ENCODE measurements at places on chromosomes 1 and 21.

GRCh38 chr1:14362331-14362730, 236.2 kb upstream of the KAZN start:
- DNase-seq: no peak

DNA sequence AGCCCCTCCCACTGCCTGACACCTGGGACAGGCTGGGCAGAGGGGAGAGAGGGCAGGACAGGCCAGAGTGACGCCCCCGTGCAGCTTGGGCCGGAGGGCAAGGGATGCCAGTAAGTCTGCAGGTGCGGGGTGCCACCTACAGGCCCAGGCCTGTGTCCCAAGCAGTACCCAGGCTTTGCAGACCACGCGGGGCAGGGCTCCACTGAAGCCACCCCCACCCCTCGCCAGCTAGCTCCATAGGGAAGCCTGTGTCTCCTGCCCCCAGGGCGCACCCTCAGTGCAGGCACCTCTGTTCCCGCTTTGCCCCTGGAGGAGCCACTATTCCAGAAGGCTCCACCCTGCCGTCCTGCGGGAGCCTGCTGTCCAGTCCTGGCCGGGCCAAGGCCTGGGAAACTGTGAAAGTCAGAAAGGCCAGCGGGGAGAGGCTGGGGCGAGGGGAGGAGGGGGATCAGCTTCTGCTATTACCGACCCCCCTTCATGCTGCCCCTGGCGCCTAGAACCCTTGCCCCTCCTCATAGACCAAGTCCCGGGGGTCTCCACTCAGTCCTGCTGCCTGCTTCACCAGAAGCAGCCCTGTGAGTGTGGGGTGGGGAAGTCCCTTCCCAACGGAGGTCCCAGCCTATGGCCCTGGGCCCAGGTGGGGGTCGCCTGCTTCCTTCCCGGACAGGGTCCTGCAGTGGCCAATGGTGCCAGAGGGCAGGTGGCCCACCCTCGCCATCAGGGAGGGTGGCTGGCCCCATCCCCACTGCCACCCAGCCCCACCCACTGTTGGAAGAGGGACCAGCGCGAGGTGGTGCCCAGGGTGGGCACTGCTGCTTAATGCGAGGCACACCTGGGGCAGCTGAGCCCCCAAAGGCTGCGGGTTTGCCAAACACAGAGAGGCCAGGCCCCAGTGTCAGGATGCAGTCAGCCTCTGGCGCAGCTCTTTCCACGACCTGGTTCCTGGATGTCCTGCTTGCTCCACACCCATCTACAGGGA, 54.4 kb downstream of the KCNAB2 start:
- no peak for DNase-seq

DNA sequence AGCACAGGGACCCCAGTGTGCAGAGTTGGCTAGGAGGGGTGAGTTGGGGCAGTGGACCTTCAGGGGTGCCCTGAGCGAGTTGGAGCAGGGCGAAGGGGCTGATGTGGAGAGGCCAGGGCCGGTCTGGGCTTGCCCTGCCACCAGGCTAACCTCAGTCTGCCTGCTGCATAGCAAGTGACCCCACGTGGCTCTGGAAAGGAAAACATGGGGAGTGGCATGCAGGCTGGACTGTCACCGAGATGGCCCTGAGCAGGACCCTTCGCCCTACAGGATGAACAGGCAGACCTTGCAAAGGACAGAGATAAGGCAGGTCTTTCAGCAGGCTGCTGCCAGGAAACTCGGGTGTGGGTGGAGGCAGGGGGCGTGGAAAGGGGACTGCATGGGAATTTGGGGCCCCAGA, 51.5 kb downstream of the FOXO6 start:
- DNase-seq: no peak

DNA sequence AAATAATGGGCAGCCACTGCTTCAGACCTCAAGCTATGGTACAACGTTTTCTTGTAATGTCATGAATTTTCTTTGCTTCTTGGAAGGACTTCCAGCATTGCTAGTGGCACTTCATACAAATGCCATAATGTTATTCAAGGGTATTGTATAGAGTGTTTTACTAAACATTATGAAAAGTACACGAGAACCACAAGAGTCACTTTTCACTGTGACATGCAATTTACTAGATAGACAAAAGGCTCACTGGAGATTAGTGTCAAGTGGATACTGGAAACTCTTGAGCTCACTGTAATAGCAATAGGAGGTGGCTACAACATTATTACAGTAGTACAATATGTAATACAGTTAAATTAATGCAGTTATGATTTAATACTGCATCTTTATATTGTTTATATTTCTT, 5.3 kb upstream of the OLFM3 start:
- DNase-seq: no peak

DNA sequence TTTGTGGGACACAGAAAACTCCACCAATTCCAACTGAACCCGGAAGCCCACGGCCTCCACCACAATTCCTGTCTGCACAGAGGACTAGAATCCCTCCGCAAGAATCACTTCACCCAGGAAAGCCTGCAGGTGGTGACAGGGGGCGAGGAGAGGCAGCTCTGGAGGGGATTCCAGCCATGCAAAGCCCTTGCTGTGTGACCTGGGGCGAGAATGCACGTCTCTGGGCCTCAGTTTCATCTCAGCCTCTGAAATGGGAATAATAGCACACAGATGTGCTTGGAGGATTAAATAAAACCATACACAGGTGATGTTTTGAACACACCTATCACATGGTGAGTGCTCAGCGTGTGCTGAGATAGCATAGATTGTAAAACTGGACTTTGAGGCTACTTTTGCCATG, 14.1 kb downstream of the FBXO2 start:
- no peak for DNase-seq

- peak; percentile 59 for DNase-seq
Observed at GRCh38 chr1:28341591-28341990, 12.8 kb downstream of the MED18 start.

- DNase-seq: no peak
Observed at GRCh38 chr1:68970571-68970970, 473.7 kb upstream of the DEPDC1 start.

- peak; percentile 88 for DNase-seq
Observed at GRCh38 chr1:37478451-37478881, 4.1 kb downstream of the ZC3H12A start.

- DNase-seq: peak; percentile 91
Observed at GRCh38 chr1:247007511-247008405, at the start of gene ZNF695. Gene ZNF695 (minus strand): TSS chr1:247008057. CDS start chr1:247007908, 149 bp downstream.

DNA sequence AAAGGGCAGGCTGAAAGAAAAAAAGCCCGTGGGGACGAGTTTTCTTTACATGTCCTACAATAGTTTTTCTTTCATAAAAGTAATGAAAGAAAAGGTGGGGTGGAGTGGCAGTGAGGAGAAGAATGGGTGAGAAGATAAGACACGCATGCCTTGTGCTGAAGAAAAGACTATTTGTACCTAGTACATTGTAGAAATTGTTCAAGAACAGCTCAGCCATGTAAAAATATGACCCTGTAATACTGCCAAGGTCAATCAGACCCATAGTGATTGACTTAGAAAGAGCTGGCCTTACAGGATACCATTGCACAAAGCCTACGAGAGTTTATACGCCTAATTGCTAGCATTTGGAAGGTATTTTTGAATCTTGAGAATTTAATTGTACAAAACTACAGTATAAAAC, 126.0 kb upstream of the NRIP1 start:
- no peak for DNase-seq

GRCh38 chr1:228337711-228338520, 68.7 kb downstream of the TRIM11 start:
- no peak for DNase-seq

DNA sequence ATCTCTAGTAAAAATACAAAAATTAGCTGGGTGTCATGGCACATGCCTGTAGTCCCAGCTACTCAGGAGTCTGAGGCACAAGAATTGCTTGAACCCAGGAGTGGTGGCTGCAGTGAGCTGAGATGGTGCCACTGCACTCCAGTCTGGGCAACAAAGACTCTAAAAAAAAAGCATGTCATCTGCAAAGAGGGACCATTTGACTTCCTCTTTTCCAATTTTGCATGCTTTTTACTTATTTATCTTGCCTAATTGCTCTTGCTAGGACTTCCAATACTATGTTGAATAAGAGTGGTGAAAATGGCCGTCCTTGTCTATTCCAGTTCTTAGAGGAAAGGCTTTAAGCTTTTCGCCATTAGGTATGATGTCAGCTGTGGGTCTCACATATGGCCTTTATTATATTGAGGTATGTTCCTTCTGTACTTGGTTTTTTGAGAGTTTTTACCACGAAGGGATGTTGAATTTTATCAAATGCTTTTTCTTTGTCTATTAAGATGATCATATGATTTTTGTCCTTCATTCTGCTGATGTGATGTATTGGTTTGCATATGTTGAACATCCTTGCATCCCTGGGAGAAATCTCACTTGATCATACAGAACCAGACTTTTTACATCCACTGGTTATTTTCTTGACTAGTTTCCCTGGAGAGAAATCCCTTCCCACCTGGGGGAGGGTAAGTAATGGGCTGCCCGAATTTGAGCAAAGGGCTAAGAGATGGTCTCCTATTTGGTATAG, 17.0 kb upstream of the RAP1GAP start:
- no peak for DNase-seq

- no peak for DNase-seq
Observed at GRCh38 chr1:198064181-198064580, 92.6 kb upstream of the NEK7 start.

All from HT1080 (cell line).